Stimulated activated CD8-positive, alpha-beta memory T cell treated with anti-CD3 and anti-CD28 coated beads, Interleukin-15, amount 100 ng/mL, for 48 hours (primary cell): ENCODE measurements at places on chromosomes 7 and 10.
A peak's percentile ranks its signal among the peaks of the same experiment; 100 is the strongest.

DNA sequence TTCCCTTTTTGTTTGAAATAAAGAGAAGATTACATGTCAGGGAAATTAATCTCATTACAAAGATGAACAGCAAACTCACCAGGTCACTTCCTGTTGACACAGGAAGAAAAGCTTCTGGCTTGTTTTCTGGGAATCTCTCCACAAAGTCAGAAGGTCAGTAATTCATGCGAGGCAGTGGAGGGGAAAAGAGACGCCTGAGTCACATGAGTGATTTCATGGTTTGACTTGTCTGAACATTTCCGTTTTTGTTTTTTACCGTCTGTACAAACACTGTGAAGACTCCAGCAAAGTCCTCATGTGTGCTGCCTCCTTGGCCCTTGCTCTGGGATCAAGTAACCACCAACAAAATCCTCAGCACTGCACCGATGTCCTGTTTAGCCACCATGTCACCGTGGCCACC lies 2.5 kb upstream of the HABP2 start:
- DNase-seq, result no peak

GRCh38 chr10:118669020-118669791 lies 73.8 kb upstream of the PRLHR start:
- DNase-seq, result peak; percentile 1

- no peak for DNase-seq
Measured at GRCh38 chr7:139523199-139523941, at the start of gene CLEC2L. CLEC2L (plus strand) TSS chr7:139523685; CDS start chr7:139523928, 243 bp downstream.

- no peak for DNase-seq
Measured at GRCh38 chr7:57769958-57770357, 320.0 kb downstream of the ZNF716 start.

- DNase-seq, result no peak
Measured at GRCh38 chr7:74604326-74605020, 53.0 kb upstream of the GTF2I start.

- DNase-seq, result no peak
Measured at GRCh38 chr7:90425376-90425775, 22.1 kb downstream of the CLDN12 start.

- DNase-seq, result no peak
Measured at GRCh38 chr10:27569946-27570345, 65.8 kb downstream of the RAB18 start.

DNA sequence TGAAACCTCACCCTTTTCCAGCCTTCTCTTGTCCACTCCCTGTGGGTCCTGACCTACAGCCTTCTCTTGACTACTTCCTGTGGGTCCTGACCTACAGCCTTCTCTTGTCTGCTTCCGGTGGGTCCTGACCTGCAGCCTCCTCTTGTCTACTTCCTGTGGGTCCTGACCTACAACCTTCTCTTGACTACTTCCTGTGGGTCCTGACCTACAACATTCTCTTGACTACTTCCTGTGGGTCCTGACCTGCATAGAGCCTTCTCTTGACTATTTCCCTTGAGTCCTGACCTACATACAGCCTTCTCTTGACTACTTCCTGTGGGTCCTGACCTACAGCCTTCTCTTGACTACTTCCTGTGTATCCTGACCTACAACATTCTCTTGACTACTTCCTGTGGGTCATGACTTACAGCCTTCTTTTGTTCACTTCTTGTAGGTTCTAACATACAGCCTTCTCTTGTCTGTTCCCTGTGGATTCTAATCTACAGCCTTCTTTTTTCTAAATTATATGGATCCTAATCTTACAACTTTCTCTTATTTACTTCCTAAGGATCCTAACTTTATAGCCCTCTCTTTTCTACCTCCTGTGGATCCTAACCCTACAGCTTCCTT lies 36.5 kb downstream of the C10orf71 start:
- no peak for DNase-seq

GRCh38 chr10:103610083-103610472 lies 116.6 kb downstream of the NEURL1 start:
- no peak for DNase-seq

GRCh38 chr10:71131096-71131495 lies 81.3 kb upstream of the UNC5B start:
- DNase-seq, result no peak

GRCh38 chr7:110592557-110592956 lies 498.4 kb upstream of the LRRN3 start:
- no peak for DNase-seq

DNA sequence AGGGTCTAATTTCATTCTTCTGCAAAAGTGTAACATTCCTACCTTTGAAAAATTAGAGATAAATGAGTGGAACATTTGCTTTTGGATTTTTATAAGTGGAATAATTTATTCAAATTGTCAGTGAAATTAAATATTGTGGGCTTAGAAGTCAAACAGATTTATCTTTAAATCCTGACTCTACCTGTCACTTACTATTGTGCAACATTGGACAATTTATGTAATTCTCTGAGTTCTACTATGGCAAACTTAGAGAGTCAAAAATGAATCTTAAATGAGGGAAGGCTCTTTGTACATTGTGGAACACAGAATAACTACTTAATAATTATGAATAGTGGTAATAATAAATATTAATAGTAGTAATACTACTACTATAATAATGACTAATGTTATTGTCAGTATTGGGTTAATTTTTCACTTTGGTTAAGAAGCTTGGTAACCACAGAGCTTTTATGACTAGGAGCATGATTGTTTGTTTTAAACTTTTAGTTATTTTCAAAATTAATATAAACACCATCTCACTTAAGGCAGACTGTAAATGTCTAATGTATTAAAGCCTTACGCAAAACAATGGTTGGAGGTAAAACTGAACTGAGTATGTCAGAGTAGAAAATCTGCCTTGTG lies 70.0 kb downstream of the PRKG1 start:
- no peak for DNase-seq

- no peak for DNase-seq
Measured at GRCh38 chr10:109620396-109620795, 302.9 kb downstream of the XPNPEP1 start.

- no peak for DNase-seq
Measured at GRCh38 chr10:123718544-123719060, 52.4 kb downstream of the GPR26 start.

GRCh38 chr7:44538798-44539668 lies 2.1 kb downstream of the NPC1L1 start:
- DNase-seq, result no peak

DNA sequence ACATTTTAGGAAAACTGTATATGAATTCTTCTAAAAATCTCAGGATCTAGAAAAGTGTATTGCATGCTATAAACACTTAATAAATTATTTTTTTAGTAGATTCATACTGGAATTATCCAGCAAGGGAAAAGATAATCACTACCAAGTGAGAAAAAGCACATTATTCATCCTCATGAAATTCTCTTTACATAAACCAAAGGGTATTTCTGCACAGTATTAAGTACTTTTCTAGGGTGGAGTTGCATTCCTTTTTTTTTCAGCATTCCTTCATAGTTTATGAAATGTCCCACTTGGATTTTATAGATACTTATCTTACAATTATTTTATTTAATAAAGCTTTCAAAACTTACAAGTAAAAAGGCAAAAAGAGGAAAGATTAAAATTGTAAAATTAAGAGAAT lies 403.3 kb downstream of the HGF start:
- DNase-seq, result no peak

GRCh38 chr7:100959894-100960293 lies 9.5 kb upstream of the MUC12 start:
- DNase-seq, result no peak

DNA sequence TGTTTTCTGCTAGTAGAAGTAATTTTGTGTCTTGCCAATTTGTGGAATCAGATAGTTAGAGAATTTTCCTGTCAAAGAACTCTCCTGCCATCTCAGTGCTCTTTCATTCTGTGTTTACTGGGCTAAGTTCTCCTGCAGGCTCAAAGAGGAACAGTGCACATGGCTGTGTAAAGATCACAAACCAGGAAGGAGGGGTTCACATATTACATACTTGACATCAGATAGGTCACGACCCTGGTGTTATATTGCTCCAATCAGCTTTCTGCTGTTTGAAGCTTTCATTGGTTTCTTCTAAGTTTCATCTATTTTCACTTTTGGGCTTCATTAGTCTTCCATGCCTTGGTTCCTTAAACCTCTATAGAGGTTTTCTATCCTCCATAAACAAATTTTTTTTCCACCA lies 13.5 kb upstream of the ELMO1 start:
- DNase-seq, result no peak

DNA sequence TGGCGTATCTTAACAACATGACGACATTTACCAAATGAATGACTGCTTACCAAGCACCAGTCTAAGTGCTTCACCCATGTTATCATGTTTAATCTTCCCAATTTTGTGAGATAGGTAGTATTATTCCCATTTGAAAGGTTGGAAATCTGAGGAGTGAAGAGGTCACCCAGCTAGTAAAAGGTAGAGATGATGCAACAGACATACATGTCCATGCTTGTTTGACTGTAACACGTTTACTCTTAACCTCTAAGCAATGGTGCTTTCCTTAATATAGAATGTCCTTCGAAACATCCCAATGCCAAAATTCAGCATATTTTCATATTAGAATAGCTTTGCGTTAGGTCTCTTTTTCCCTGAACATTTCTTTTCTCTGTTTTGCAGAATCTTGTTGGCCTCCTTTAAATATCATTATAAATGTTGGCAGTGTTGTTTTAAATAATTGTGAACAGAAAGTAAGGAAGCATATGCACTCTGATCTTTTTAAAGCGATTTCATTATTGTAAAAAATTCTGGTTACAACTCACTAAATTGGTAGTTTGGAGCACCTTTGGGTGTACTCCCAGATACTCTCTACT lies 722.8 kb downstream of the AUTS2 start:
- DNase-seq, result no peak

DNA sequence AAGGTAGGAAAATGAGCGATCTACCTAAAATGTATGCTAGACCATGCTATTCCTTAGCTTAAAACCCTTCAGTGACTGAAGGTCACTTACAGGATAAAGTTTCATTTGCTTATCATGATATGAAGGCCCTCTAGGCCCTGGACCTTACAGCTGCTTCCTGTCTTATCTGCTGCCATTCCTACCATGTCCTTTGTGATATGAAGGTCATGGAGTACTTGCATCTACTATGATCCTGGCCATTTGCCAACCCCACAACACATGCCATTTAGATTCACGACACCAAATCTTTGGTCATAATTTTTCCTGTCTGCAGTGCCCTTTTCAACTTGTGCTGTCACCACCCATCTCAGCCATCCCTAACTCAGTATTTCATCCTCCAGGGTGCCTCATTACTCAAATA lies 181.8 kb upstream of the MDFIC start:
- DNase-seq, result no peak

DNA sequence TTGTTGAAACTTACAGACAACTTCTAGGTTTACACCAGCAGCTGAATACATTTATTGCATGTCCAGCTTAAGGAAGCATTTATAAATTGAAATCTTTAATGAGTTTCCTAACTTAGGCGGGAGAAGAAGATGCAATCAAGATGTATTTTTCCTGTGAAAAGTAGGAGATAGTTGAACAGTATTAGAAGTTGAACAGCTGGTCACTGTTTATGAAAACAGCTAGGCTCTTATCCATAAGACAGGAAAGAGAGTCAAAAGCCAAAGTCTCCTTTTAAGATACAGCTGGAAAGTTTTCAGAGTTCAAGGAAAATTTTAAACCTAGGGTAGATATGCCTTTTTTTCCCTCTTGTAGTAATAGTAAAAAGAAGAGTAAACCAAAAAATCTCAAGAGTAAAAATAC lies 236.1 kb upstream of the FERD3L start:
- DNase-seq, result no peak

GRCh38 chr7:46127814-46128213 lies 206.7 kb upstream of the IGFBP3 start:
- DNase-seq, result no peak

DNA sequence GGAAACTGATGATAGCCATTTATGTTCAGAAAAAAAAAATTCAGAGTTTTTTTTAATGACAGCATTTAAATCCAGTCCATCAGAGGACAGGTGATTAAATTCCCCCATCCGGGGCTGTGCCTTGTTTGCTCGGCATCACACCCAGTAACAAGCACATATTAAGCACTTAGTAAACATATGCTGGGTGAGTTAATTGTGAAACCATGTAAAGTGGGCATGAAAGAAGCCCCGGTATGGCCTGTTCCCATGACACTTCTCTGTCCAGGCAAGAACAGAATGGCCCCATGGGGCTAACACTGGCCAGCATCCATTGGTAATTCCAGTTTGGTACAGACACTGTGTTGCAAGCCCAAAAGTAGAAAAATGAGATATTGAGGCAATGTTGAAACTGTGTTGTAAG lies 220.8 kb upstream of the RNF32 start:
- no peak for DNase-seq

DNA sequence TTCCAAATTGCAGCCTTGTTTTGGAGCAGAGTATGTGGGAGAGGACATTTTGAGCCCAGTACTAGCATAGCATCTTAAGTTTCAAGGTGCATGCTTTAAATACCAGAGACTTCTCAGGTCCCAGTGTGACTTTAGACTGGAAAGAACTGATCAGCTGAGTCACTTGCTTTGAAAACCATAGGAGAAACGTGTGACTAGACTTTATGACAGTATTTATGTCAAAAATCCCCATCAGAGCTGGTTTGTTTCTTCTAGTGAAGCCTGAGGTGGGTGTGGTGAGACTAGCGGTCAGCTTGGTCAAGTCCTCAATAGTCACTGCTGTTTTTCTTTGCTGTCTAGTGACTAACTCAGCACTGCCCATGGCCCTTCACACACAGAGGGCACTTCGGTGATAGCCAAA lies 724.2 kb downstream of the GATA3 start:
- peak; percentile 5 for DNase-seq

DNA sequence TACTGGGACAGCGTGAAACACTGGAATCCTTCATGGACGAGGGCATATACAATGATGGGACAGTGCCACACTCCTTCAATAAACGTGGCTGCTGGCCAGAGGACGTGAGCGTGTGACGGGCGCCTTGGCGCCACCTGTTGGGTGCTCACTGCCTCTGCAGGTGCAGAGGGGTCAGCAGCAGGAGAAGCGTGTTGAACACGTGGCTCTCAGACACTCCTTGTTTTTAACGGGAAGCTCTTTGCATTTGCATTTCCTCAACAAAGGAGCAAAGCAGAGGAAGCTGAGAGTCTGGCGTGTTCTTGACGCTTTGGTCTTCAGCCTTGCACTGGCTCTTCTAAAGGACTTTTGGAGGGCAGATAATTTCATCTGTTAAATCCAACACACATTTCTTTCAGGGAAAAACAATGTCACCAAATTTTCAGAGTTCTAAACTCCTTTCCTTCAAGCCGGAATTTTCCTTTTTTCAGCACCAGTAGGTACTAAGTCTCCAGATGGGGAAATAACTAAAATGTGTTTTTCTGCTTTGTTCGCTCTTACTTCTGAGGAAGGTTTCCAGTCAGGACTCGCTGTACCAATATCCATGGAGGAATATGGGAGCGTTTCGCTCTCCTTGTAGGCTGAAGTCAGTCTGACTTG lies 2.9 kb upstream of the GET4 start:
- peak; percentile 56 for DNase-seq

GRCh38 chr10:124741922-124742412 lies 2.2 kb downstream of the FAM53B start:
- DNase-seq, result no peak

- no peak for DNase-seq
Measured at GRCh38 chr10:103653581-103654037, 160.1 kb downstream of the NEURL1 start.

DNA sequence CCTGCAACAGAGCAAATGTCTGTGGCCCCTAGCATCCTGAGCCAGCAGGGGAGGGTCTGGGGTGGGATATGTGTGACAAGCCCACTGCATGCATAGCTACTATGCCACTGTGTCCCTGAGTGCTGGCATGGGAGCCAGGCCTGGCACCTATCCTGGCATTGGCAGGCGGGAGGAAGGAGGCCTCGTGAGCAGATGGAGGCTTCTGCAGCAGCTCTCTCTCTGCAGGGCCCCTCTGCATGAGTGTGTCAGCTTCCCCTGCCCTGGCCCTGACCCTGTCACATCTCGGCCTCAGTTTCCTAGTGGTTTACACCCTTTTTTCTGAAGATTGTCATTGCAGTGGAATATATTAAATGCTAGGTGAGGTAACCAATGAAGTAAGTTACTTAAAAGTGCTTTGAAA lies 13.1 kb upstream of the IMPDH1 start:
- DNase-seq, result no peak
